ENCODE measurements at places on chromosomes 2 and 18. TPM values are rescaled to one million over a fixed set of nuclear protein-coding genes. Genes with fewer than 3 reads are reported as not detected.

GRCh38 chr2:215811409-215812345 lies 201.7 kb downstream of the MREG start:
- DNase-seq: no peak

Gene CAPN14
- 0.33 TPM for total RNA-seq

DNA sequence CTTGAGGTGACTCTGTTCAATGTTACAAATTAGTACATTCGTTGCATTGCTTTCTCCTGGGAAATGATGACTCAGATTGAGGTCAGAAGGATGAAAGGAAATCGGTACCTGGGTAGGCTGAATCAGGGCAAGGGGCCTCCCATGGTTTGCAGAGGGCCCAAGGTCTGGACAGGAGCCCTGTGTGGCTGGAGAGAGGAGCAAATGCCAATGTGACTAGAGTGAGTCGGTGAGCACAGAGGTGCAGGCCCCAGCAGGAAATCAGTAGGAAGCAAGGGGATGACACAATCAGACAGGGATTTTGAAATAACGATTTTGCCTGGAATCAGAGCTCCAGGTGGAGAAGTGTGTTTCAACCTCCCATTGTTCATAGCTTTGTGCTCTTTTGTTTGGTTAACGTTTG lies 118.9 kb downstream of the CCDC102B start:
- DNase-seq: no peak

Gene NRP2
- total RNA-seq: not detected

Gene LHCGR
- total RNA-seq: not detected

Gene CDH20
- total RNA-seq: 0.10 TPM

Gene CAPN10
- total RNA-seq: 95.1 TPM

- no peak for DNase-seq
Measured at GRCh38 chr2:98505971-98506664, 61.5 kb downstream of the INPP4A start.

- DNase-seq: no peak
Measured at GRCh38 chr2:74824679-74825078, 9.2 kb upstream of the HK2 start.

Gene RGPD4
- total RNA-seq: 0.21 TPM

DNA sequence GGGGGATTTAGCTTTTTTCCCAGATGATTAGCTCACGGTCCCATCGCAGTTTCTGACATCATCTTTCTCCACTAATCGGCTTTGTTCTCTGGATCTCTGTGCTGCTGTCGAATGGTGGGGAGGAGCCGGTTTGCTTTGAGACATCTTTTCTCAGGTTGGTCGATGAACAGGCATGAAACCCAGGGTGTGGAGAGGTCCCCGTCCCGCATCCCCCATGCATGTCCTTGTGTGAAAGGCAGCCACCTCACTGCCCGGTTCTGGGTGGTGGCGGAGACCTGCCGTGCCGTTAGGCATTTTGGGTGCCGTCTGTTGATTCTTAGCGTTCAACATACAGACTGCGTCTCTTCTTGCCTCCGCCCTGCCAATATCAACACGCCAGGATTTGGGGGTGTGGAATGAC lies 57.8 kb downstream of the CTDP1 start:
- DNase-seq: no peak

Gene CFAP65
- total RNA-seq: not detected

GRCh38 chr18:36340246-36340645 lies 42.7 kb downstream of the FHOD3 start:
- no peak for DNase-seq

DNA sequence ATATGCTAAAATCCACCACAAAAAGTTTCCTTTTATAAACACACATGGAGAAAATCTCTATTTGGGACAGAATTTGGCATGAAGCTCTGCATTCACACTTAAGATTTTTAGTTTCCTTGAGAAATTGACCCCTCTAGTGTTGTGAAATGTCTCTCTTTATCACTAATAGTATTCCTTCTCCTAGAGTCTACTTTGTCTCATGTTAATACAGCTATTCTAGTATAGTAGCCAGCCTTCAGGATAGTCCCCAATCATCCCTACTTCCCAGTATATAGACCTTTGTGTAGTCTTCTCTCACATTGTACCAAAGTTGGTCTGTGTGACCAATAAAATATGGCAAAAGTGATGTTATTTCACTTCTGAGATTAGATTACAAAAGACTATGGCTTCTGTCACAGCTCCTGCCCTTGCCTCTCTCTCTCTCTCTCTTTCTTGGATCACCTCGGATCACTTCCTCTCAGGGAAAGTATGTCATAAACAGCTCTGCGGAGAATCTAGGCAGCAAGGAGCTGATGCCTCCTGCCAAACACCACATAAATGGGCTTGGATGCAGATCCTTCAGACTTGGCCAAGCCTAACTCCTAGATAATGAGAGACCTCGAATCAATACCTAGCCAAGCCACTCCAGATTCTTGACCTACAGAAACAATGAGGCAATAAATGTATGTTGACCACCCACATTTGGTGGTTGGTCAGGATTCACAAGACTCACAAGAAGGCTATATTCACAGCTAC lies 59.7 kb upstream of the NABP1 start:
- DNase-seq: no peak

Gene CABYR
- total RNA-seq: 0.75 TPM

- no peak for DNase-seq
Measured at GRCh38 chr2:68854476-68854875, 16.7 kb downstream of the BMP10 start.

GRCh38 chr2:134238371-134238770 lies 15.5 kb upstream of the MGAT5 start:
- no peak for DNase-seq

Data from natural killer cell (primary cell).